ENCODE measurements at places on chromosomes 12 and 14. TPM values are rescaled to one million over a fixed set of nuclear protein-coding genes. Genes with fewer than 3 reads are reported as not detected.

The TMEM106C gene
- 60.2 TPM for total RNA-seq

- no peak for DNase-seq
Observed at GRCh38 chr14:101583006-101583714, 21.9 kb downstream of the DIO3 start.

GRCh38 chr14:92437729-92438285 lies 75.8 kb upstream of the RIN3 start:
- DNase-seq = no peak

DNA sequence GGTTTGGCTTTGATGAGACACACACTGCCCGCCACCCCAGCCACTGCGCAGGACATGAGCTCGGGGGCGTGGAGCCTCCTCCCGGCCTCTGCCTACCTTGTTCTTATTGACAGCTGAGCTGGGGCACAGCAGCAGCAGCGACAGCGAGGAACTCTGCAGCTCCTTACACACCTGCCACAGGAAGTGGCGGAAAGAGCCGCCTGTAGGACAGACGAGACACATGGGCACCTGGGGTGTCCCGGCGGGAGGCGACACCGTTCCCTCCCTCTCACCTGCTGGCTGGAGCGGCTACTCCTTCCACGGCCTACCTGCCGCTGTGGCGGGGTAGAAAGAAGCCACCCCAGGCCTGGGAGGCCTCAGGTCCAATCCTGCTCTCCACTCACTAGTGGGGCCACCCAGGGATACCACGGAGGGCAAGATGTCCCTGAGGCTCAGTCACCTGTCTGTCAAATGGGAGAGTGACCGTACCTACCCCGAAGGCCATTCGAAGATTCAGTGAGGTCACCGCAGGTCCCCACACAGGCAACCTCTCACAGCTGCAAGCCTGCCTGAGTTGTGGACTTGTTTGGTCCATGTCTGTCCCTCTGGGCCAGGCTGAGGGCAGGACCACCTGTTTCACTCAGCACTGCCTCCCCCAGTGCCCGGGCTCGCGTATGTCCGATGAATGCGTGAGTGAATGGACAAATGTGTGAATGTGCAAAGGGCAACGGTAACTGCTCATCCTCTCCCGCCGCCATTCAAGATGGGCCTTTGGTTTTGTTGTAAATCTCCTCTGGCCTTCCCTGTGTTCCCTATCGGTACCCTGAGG lies 42.6 kb downstream of the TRAFD1 start:
- DNase-seq = no peak

DNA sequence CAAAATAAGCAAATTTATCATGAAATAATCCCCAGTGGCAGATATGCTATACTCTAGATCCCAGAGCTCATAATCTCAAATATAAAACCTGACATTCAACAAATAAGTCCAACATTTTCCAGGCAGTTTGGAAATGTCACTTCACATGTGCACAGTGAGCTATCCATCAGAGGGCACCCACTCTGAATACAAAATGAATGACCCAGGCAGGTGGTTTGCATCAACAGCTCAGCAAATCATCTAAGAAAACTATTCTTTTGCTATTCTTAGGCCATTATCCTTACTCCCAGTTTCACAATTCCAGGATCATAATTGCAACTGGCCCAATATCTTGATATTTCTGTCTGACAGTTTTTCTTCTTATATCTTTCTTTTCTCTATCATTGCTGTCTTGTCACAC lies 38.5 kb downstream of the TRIM9 start:
- DNase-seq = no peak
